ENCODE measurements at places on chromosomes 6 and 20.

- no peak for DNase-seq
Observed at GRCh38 chr6:37019065-37019450, 13.6 kb downstream of the FGD2 start.

DNA sequence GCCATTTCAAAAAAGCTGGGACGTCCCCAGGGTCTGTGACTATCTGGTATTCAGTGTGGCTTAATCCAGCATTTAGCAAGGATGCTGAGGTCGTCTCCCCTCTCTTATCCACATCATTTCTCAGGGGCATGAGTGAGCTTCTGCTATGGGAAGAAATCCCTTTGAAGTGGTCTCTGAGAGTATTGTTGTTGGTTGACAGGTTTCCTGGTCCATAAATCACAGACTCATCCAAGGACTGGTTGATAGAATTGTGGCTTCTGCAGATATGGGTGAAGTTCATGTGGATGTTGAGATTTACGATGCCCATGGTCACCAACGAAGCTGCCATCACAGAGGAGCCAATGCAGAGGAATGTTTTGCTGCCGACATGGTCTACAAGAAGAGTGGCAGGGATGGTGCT is 24.0 kb downstream of the SLC2A12 start:
- no peak for DNase-seq

- no peak for DNase-seq
Observed at GRCh38 chr6:77178821-77179220, 284.5 kb downstream of the HTR1B start.

DNA sequence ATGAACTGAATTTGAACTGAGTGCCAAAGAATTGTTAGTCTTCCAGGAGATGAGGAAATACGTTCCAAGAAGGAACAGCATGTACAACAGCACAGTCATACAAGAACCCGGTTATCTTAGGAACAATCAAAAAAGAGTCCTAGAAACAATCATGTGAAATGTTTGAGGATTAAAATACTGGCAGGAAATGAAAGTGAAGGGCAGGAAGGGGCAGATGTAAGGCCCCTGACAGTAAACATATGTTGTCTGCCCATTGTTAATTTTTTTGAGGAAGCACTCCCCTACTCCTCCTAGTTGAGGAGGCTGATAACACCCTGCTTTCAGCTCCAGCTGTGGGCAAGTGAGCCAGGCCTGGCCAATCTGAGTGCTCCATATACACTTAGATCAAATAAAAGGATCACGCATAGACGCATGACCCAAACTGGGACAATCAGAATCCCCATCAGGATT is 220.9 kb downstream of the HACE1 start:
- no peak for DNase-seq

- DNase-seq: no peak
Observed at GRCh38 chr6:43495409-43495941, 14.7 kb downstream of the LRRC73 start.

- DNase-seq: no peak
Observed at GRCh38 chr6:75486850-75487518, 6.6 kb downstream of the FILIP1 start.

DNA sequence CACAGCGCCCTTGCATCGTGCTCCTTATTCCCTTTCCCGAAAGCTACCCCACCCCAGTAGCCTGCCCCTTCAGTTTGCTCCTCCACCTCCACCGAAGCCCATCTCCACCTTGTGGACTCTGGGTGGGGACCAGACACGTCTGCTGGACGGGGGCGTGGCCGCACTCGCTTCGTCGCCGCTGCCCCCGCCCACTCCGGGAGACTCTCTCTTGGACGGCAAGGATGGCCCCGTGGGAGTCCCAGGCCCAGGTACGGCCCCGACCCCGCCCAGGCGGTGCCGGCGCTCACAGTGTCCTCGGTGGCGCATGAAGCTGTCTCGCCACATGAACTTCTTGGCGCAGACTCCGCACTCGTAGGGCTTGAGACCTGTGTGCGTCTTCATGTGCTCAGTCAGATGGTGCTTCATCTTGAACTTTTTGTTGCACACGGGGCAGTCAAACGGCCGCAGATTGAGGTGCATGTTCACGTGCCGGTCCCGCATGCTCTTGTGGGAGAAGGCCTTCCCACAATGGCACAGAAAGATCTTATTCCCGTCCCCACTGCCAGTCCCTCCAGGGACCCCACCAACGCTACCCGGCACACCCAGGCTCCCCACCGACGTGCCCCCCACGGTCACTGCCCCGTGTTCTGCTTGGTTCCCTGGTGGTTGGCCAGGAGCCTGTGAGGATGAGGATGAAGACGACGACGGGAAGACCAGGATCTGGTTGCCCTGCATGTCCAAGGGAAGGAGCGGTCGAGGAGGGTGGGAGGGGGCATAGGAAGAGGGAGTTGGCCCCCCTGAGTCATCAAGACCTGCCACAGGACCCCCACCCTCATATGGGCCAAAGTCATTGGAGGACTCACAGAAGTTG is 1.3 kb upstream of the TAPBP start:
- DNase-seq: no peak

DNA sequence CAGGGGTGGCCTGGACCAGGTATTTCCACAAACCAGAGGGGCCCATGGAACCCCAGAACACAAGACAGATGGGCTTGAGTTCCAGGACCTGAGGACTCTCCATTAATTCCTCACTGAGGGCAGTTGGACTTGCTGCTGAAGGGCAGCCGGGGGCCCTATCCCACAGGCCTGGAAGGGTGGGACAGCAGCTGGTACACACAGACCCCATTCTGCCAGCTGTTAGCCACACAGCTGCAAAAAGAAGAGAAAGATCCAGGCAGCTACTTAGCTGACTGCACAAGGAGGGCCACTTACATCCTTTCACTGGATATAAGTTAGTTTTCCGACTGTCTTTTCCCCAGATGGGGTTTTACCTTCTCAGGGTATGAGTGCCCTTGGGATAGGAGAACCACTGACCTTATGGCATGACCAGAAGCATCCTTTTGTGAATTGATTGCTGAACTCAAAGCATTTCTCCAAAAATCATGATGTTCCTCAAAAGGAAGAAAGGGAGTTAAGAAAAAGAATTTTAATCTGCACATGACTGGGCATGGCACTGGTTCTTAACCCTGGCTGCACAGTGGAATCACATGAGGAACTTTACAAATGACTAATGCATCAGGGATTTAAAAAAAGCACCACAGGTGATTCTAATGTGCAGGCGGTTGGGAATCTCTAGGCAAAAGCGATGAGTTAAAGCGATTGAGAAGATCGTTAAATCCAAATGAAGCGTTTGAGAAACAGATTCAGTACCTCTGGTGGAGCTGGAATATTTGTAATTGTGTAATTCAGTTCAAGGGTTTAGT is 199.4 kb downstream of the TFAP2A start:
- no peak for DNase-seq

GRCh38 chr6:149897855-149898744 is at the start of gene RAET1E:
Gene RAET1E (minus strand): TSS chr6:149898113. CDS start chr6:149890901, 7,212 bp downstream.
- DNase-seq: no peak

DNA sequence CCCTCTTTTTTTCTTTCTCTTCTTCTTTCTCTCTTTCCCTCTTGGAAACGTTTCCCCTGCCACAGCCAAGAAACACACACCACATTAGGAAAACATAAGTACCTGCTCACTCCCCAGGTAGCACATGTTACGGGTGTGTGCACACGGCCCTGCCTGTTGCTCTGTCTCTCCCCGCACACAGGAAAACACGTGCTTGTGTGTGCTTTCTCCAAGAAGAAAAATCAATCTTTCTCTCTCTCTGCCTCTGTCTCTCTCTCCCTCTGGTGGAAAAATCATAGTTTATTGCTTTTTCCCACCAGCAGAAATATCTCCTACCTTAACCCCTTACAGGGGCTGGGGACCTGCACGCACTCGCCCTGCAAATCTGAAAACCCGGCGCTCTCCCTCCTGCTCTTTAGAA is 102.3 kb downstream of the EDN3 start:
- no peak for DNase-seq

DNA sequence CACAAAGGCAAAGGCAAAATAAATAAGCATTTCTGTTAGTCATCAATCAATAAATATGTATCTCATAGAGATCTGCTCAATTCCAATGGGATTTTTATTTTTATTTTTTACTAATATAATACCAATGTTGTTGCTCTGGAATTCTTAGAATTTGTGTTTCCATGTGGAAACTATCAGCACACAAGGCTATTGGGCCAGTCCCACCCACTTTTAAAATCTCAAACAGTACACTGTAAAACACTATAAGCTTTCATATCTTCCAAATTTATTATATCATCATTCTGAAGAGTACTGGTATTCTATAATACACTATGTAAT is 563.8 kb upstream of the MARCKS start:
- DNase-seq: no peak

GRCh38 chr6:141451511-141452353 is 681.0 kb upstream of the GJE1 start:
- DNase-seq: no peak

DNA sequence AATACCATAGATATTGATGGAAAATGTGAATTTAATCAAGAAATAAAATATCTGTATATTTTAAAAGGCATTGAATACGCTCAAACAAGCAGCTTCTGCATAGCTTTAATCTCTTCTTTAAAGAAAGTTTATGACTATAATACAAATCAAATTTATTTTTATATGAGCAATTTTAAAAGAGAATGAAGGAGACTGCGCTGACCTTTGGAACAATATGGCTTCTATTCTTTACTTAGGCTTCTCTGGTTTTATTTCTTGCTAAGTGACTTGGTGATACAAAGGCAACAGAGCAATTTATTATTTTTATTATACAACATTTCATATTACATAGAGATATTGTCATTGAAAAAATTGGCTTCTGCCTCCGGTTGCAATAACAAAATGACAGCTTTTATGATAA is 776.7 kb downstream of the TBC1D32 start:
- no peak for DNase-seq

DNA sequence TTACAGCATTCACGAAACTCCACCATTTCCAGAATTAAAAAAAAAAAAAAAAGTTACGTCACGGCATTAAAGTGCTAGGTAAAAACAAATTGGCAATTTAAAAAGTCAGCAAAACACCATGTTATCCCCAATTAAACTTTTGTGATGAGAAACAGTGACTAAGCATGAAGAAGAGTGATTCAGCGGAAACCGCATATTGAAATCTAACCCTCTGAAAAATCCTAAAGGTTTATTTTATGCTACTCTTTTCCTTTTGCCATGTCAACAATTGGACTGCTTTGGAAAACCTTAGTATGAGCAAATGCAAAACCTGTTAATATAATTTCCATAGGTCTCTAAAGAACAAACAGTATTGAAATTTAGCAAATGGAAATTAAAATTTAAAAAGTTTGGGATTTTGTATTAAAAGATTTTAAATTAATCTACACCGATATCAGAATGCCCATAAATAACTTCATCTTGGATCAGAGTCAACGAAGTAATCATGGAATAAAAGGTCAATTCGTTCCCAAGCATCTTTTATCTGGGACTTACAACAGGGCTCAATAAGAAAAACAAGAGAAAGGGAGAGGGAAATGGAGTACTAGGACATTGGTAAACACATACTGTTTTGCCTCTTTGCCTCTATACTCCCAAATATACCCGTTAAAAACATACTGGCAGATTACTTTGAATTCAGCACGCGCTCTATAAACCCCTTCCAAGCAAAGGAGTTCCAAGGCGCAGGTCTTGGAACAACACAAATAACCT is 1.1 kb downstream of the FBXO30 start:
- no peak for DNase-seq

DNA sequence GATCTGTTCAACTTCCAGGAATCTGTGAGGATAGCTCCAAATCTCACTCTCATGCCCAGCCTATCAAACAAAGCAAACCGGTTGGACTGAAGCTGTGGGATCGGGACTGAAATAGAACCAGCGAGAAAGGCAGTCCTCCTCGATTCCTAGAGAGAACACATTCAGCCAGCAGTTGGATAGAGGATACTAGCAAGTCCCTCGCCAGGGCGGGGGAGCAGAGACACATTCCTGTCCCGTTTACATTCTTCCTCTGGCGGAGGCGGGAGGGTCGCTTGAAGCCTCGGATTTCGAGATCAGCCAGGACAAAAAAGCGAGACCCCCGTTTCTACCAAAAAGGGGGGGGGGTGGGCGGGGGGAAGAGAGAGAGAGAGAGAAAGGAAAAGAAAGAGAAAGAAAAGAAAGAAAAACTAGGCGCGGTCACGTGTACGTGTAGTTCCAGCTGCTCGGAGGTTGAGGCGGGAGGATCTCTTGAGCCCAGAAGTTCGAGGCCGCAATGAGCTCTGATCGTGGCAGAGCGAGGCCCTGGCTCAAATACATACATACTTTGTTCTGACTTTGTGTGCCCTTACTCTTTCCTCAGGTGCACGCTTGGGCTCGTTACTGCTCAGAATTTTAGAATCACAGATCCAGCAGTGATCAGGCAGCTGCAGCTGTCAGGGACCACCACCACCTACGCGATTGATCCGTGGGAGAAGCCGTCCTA is 19.5 kb downstream of the ZNF311 start:
- DNase-seq: no peak

DNA sequence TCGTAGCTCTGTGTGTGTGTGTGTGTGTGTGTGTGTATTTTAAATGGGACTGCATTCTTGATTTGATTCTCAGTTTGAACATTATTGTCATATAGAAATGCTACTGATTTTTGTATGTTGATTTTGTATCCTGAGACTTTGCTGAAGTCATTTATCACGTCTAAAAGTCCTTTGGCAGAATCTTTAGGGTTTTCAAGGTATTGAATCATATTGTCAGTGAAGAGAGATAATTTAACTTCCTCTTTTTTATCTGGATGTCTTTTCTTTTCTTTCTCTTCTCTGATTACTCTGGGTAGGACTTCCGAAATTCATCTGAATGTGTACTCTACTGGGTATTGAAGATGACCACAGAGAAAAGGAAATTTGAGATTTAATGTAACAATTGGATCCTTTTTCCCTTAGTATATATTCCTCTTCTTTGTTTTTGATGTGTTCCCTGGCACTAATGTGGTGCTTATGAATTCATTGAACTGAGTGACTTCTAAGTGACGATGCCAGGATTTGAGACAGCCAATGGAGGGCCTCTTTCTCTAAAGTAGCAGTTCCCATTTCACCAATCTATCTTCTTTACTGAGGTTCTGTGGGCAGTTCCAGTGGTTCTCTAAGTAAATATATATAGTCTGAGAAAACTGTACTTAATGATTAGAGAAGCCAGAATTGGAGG is 47.6 kb downstream of the TNFAIP3 start:
- DNase-seq: no peak

DNA sequence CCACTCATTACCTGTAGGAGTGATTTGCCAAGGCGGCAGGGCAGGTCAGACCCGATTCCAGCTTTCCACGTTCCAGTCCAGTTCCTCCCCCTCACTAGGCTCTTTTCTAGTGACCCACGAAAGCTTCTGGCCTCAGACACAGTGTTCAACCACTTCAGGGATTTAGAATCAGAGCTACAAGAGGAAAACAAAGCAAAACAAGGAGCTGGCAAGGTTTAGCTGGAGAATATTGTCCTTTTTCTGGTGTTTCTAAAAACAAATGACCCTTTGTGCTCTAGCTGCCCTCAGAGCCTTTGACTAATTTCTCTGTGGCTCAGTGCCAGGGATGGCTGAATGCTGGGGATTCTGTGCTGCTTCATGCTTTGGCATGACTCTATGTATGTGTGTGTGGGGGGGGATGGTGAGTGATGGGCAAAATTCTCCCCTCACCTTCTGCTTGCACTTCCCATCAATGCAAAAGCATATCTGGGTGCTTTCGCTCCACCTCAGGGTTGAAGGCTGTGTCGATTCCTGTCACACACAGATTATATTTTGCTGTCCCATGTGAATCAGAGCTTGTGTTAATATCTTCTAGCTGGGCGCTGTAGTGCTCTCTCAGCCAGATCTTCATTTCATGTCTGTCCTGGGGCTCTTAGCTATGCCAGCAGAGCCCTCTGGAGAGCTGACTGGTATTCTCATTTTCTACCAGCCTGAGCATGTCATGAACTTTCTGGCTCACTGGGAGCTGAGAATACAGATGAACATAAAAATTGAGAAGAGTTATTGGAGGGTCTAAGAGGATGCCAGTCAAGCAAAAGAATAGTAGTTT is 19.3 kb upstream of the NEDD9 start:
- DNase-seq: no peak
